ENCODE measurements at places on chromosomes 1 and 21. TPM values are rescaled to one million over a fixed set of nuclear protein-coding genes. Genes with fewer than 3 reads are reported as not detected.
A peak's percentile ranks its signal among the peaks of the same experiment; 100 is the strongest.

DNA sequence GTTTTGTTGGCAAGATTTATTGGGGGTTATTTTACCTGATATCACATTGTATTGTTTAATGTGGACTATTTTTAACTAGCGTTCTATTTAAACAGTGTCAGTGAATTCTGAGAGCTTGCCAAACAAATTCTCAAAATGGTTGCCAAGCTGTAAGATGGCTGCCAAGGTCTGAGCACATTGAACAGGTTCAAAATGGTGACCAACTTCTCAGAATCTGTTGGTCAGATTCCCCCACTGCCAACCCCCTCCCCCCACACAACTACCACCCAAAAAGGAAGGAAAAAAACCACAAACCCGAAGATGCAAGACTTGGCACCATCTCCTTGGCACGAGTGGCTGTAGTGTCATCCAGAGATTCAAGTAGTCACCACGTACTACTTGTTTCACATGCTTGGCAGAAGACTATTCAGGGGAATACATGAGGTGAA is 159.1 kb downstream of the NFIA start:
- DNase-seq = peak; percentile 68
- peaks cover 35% of the 10 kb centered on the region for H3K4me1 ChIP-seq
- no peak overlapping the region for H3K4me3 ChIP-seq

MR1 gene
- 2.3 TPM for total RNA-seq

- no peak for DNase-seq
- H3K27ac ChIP-seq = no peak overlapping the region
- H3K27me3 ChIP-seq = no peaks in the 10 kb centered on the region
- H3K36me3 ChIP-seq = no peaks in the 10 kb centered on the region
These were observed 86.2 kb downstream of the NGF start for GRCh38 chr1:115251856-115252255.

DNA sequence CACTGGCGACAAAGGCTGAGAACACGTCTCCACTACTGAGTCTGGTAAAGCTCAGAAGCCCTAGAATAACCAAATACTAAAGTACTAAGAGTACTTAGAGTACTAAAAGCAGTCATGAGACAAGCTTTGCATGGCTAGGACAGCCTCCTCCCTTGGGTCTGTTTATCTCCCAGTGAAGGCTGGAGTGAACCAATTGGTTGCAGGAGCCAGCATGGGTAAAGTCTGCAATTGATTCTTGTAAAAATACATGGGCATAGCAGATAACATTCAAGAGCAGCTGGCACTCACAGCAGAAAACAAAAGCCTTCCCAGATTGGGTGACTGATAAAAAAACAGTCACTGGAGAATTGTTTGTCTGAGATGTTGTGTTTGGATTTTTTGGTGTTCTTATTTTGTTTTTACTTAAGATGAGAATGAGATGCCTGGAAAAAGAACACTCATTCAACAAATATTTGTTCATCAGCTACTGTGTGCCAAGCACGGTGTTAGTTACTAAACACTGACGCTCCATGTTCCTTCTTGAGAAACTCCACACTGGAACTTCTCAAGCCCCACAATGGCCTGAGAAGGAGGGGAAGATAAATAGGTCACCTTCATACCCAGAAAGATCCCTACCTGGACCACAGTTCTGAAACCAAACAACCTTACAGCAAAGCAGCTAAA is 3.7 kb downstream of the IRF6 start:
- peaks cover 52% of the 10 kb centered on the region for H3K4me1 ChIP-seq
- no peak overlapping the region for H3K4me3 ChIP-seq
- peak overlapping the region; percentile 76 for H3K27ac ChIP-seq
- H3K27me3 ChIP-seq = no peaks in the 10 kb centered on the region
- no peaks in the 10 kb centered on the region for H3K36me3 ChIP-seq

GRCh38 chr1:91900562-91900961 is 14.6 kb upstream of the TGFBR3 start:
- no peak overlapping the region for H3K4me3 ChIP-seq
- no peaks in the 10 kb centered on the region for H3K27me3 ChIP-seq
- DNase-seq = no peak
- H3K36me3 ChIP-seq = no peaks in the 10 kb centered on the region
- no peak overlapping the region for H3K27ac ChIP-seq

KRTAP27-1 gene
- not detected for total RNA-seq

NOS1AP gene
- 4.0 TPM for total RNA-seq

DNA sequence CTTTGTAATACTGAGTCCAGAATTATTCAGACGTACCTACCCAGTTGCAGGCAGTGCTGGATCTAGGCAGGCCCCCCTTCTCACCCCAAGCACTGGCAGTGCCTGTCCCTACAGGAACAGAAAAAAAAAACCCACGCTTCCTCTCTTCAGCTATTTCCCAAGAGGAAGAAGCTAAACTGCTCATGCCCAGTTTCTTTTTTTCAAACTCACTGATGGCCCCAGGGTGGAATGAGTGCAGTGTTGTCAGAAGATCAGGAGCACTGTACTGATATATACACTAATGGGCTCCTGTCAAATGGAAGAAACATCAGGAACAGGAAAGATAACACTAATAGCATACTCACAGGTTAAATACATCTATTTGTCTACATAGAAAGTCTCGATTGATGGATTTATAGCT is 28.2 kb upstream of the DOCK7 start:
- H3K36me3 ChIP-seq = no peaks in the 10 kb centered on the region
- H3K4me1 ChIP-seq = peaks cover 15% of the 10 kb centered on the region
- no peak for DNase-seq
- H3K4me3 ChIP-seq = no peak overlapping the region
- H3K27me3 ChIP-seq = no peaks in the 10 kb centered on the region
- H3K27ac ChIP-seq = no peak overlapping the region

- H3K4me1 ChIP-seq = peaks cover 68% of the 10 kb centered on the region
- peaks cover 41% of the 10 kb centered on the region for H3K36me3 ChIP-seq
- H3K4me3 ChIP-seq = no peak overlapping the region
- no peak for DNase-seq
- H3K27ac ChIP-seq = no peak overlapping the region
These were observed 13.0 kb downstream of the ATP1A1 start for GRCh38 chr1:116386042-116386441.

SLAMF7 gene
- 0.26 TPM for total RNA-seq

COL18A1 gene
- total RNA-seq = 108 TPM

FCAMR gene
- total RNA-seq = not detected

ATP6V1G3 gene
- not detected for total RNA-seq

DNA sequence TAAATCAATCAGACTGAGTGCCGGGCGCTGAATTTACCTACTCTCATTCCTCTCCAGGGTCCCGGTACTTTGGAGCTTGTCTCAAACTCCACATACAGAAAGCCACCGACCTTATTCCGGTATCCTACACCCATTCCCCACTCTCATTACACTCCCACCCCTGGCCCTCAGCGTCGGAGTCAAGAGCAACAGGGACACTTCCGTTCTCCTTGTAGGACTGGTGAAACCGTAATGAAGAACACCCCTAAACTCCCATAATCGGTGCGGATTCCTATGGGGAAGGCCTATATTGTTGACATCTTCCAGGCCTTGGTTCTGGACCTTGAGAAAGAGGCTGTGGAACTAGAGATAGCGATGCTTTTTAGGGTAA is 798 bp downstream of the ZBED6 start:
- peak; percentile 24 for DNase-seq
- H3K4me3 ChIP-seq = peak overlapping the region; percentile 73
- peak overlapping the region; percentile 93 for H3K27ac ChIP-seq
- peaks cover 51% of the 10 kb centered on the region for H3K4me1 ChIP-seq
- no peaks in the 10 kb centered on the region for H3K27me3 ChIP-seq

DNA sequence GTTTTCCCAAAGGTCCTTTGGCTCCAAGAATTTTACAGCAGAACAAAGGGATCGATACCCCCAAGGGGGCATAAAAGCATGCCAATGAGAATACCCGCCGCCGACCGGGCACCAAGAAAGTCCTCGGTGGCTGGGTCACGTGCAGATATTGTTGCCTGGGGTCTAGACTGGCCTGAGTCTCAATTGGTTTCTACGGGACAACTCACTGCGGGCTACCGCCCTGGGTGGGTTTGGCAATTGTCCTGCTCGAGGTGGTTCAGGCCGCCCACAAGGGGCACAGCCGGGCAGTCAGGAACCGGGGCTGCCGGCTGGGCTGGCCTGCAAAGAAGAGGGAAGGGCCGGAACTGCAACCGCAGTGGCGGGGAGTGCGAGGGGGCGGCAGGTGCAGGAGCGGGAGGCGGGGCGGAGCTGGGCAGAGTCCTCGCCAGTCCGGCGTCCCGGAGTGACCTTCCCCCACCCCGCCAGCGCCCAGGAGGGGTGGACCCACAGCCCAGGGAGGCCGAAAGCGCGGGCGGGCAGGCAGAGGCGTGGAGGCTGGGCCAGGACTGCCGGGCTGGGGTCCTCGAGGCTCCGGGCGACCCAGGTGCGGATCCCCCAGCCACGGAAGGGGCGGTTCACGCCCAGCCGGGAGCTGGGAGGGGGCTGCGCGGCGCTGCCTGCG is 926 bp upstream of the ATP1B1 start:
- no peaks in the 10 kb centered on the region for H3K36me3 ChIP-seq
- no peaks in the 10 kb centered on the region for H3K27me3 ChIP-seq
- H3K27ac ChIP-seq = peak overlapping the region; percentile 93

DNA sequence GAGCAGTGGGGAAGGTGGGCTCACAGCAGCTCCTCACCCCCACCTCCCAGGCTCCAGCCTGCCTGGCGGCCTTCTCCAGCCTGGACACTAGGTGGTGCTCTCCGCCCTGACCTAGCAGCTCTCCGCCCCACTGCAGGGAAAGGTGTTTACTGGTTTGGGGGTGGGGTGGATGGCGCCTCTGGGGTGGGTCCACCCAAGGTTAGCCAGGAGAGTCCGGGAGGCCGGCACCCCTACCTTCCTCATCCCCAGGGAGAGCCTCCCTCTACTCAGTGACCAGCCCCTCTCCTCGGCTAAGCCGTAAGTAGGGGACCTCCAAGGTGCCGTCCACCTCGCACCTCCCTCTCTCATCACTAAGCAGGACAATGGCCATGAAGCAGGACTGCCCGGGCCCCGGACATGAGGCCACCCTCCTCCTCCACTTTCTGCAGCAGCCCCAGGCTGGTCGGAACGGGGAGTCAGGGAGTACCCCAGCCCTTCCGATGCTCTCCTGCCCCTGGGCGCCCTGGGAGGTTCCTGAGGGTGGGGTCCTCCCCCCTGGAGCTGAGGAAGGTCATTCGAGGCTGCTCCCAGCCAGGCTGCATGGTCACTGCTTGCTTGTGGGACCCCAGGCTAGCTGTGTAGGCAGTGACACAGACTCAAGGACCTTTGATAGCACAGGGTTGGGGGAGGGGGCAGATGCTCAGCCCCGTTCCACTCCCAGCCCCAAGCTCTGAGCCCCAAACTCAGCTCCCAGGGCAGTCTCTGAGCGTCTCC is 101.4 kb upstream of the VAMP3 start:
- H3K4me3 ChIP-seq = no peak overlapping the region
- H3K36me3 ChIP-seq = no peaks in the 10 kb centered on the region
- peak; percentile 63 for DNase-seq
- no peak overlapping the region for H3K27ac ChIP-seq
- peaks cover 15% of the 10 kb centered on the region for H3K4me1 ChIP-seq
- H3K27me3 ChIP-seq = no peaks in the 10 kb centered on the region

OR14K1 gene
- 1.3 TPM for total RNA-seq

KLHDC9 gene
- 22.7 TPM for total RNA-seq

DNA sequence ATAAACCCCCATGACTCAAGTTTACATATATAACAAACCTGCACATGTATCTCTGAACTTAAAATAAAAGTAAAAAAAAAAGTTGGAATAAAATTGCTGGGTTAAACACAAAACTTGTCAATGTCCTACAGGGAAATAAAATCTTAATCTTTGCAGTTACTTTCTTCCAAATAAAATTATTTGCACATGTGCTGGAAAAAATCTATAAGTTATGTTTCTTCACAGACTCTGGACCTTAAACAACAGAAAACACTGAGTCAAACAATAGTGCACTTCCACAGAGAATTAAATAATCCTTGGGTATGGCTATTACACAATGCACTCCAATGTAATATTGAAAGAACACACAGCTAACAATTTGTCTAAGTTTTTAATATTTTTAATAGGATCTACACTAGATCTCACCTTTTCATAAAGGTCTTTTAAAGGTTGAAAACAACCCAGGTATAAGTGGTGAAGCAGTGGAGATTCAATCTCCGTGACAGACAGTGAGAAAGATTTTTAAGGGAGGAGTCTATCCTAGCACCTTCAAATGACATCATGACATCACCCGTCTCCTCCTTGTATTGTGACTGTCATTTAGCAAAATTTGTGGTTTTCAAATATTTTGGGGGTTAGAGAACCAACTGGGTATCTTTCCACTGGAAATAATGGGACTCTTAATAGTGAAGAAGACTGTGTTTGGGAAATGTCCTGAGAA is 25.2 kb upstream of the FGGY start:
- H3K27ac ChIP-seq = no peak overlapping the region
- H3K36me3 ChIP-seq = no peaks in the 10 kb centered on the region
- DNase-seq = no peak
- H3K4me1 ChIP-seq = no peaks in the 10 kb centered on the region

DNA sequence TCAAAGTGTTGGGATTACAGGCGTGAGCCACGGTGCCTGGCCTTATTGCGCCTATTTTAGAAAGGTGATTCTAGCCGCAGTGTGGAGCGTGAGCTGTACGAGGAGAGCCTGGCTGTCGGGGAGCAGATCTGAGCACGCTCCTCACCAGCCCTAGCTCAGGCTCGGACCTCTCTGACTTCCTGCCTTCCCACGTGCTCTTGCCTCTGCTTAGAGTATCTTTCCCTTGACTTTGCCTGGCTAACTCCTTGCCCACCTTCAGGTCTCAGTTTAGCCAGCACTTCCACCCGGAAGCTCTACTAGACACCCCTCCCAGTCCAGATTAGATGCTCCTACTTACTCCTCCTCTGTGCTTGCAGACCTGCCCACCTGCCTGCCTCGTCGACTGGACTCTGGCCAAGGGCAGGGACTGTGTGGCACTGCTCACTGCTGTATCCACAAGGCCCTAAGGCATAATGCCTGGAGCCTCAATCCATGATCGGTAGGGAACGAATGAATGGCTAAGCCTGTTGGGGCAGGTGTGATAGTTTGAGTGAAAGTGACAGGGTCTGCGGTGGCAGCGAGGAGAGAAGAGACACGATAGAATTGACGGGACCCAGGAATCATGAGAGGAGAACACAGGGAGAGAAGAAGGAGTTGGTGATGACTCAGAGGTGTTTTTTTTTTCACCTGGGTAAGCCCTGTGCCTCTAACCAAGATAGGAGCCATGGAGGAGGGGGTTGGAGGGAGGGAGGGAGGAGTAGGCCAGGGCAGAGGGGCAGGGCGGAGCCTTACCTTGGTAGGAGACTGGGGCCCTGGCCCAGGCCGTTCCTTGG is 28.1 kb upstream of the WASF2 start:
- no peaks in the 10 kb centered on the region for H3K27me3 ChIP-seq
- no peak for DNase-seq
- H3K36me3 ChIP-seq = no peaks in the 10 kb centered on the region
- H3K4me1 ChIP-seq = peaks cover 22% of the 10 kb centered on the region

- no peak for DNase-seq
- H3K27ac ChIP-seq = no peak overlapping the region
- no peaks in the 10 kb centered on the region for H3K36me3 ChIP-seq
These were observed 12.6 kb downstream of the S100A11 start for GRCh38 chr1:152024223-152024622.

Data from body of pancreas (tissue), 4 donors.